Memory B cell (primary cell): ENCODE measurements at places on chromosomes 4 and X.
A peak's percentile ranks its signal among the peaks of the same experiment; 100 is the strongest.

DNA sequence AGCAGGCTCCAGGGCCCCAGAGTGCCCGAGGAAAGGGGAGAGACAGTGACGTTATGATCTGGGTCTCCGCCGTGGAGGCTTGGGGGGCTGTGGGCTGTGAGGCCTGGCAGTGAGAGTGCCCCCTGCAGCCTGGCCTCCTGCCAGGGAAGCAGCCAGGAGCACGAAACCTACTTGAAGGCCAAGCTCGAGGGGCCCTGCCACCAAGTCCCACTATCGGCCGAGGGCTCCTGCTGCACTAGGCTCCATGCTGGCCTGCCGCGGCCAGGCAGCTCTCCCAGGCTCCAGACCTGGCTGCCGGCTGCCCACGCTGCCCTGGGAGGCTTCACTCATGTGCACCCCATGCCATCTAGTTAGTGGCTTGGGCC lies 18.7 kb downstream of the FLNA start:
- peaks cover 10% of the 10 kb centered on the region for H3K36me3 ChIP-seq
- no peak overlapping the region for H3K4me3 ChIP-seq
- no peaks in the 10 kb centered on the region for H3K27me3 ChIP-seq
- H3K27ac ChIP-seq = no peak overlapping the region

DNA sequence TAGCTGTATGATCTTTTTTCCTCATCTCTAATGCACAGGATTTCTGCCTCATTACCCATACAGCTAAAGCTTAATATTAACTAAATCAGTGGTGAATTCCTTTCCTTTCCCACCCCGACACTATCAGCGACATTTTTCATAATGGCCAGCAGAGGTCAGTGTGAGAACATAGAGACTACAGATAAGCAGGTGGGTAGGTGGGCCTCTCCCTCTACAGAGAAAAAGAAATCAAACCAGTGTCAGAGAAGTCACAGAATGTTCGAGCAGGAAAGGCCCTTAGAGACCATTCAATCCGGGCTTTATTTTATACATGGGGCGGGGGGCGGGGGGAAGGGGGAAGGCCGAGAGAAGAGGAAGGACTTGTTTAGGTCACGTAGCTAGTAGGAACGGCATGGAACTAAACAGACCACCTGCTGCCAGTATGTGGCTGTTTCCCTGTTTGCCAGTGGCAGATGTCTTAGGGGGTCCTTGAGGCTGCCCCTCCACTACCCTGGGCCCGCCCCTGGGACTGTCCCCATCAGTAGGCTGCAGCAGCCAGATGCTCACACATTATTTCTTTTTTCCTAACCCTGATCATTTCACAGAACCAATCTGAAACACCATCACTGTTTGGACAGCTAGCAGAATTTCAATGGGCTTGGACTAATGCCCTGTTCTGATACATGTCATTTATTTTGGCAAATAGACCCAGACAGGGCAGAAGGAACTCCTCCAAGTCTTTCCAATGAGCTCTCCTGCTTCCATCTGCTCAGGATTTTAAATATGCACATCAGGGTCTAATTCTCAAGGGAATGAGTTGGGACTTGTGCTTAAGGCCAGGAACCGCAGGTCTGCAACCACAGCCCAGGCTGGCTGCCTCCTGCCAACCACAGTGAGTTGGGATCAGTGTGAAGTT lies 133.4 kb downstream of the ATG4A start:
- H3K4me3 ChIP-seq = no peak overlapping the region
- H3K27me3 ChIP-seq = peaks cover 8% of the 10 kb centered on the region
- no peaks in the 10 kb centered on the region for H3K36me3 ChIP-seq
- no peak overlapping the region for H3K27ac ChIP-seq
- no peak for DNase-seq

- H3K27ac ChIP-seq = peak overlapping the region; percentile 2
- H3K36me3 ChIP-seq = no peaks in the 10 kb centered on the region
- peaks cover 9% of the 10 kb centered on the region for H3K27me3 ChIP-seq
- H3K4me1 ChIP-seq = peaks cover 20% of the 10 kb centered on the region
- DNase-seq = no peak
- H3K4me3 ChIP-seq = no peak overlapping the region
Measured at GRCh38 chrX:72125331-72126047, 6.2 kb downstream of the RTL5 start.

DNA sequence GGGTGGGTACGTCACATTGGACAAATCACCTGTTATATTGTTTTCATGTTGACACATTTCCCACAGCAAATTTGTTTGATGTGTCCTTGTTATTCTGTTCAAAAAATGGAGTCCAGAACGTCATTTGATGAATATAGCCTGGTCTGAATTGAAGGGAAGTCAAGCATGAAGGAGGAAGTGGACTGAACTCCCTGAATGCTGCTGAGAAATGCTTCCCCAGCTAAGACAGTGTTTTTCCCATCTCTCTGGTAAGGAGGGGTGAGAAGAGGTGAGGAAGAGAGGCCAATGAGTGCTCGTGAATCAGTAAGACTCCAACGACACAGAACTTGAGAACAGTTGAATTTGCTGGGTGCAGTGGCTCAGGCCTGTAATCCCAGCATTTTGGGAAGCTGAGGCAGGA lies 127.4 kb downstream of the RBM47 start:
- DNase-seq = no peak
- no peak overlapping the region for H3K4me3 ChIP-seq
- H3K4me1 ChIP-seq = peaks cover 12% of the 10 kb centered on the region
- no peaks in the 10 kb centered on the region for H3K27me3 ChIP-seq
- peak overlapping the region; percentile 45 for H3K27ac ChIP-seq

GRCh38 chrX:41481264-41482109 lies 34.3 kb downstream of the NYX start:
- H3K27me3 ChIP-seq = no peaks in the 10 kb centered on the region
- H3K36me3 ChIP-seq = no peaks in the 10 kb centered on the region
- H3K27ac ChIP-seq = no peak overlapping the region
- H3K4me3 ChIP-seq = no peak overlapping the region
- H3K4me1 ChIP-seq = no peaks in the 10 kb centered on the region
- no peak for DNase-seq

DNA sequence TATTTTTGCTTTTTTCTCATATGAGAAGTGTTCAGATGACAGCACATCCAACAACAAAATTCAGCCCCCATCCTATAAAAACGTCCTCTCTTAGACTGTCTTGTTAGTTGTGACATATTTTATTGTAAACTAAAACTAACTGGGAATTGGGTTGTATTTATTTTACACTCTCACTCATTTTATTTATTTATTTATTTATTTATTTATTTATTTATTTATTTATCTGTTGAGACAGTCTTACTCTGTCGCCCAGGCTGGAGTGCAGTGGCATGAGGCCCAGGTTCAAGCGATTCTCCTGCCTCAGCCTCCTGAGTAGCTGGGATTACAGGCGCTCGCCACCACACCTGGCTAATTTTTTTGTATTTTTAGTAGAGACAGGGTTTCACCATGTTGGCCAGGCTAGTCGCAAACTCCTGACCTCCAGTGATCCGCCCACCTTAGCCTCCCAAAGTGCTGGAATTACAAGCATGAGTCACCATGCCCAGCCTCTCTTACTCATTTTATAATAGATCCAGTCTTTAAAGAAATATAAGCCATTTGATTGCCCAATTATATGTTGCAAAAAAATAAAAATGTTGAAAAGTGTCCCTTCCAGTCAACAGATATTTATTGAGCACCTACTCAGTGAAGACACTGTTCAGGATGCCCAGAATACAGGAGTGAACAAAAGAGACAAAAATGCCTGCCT lies 44.6 kb downstream of the PALLD start:
- no peaks in the 10 kb centered on the region for H3K4me1 ChIP-seq
- H3K27ac ChIP-seq = no peak overlapping the region
- no peak overlapping the region for H3K4me3 ChIP-seq
- H3K36me3 ChIP-seq = no peaks in the 10 kb centered on the region
- no peak for DNase-seq

DNA sequence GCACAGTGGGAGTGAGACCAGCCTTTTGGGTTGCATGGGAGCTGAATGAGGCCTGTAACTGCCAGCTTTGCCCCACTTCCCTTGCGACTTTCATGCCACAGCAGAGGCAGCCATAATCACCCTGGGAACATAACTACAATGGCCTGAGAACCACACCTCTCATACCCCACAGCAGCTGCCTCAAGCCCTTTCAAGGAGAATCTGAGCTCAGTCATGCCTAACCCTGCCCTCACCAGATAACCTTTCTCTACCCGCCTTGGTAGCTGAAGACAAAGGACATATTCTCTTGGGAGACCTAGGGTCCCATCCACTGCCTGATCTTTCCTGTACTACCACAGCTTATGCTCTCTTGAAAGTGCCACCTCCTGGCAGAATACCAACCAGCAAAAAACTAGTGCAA lies 599.9 kb upstream of the IGFBP7 start:
- H3K4me1 ChIP-seq = no peaks in the 10 kb centered on the region
- H3K4me3 ChIP-seq = no peak overlapping the region
- H3K36me3 ChIP-seq = no peaks in the 10 kb centered on the region
- no peaks in the 10 kb centered on the region for H3K27me3 ChIP-seq
- no peak for DNase-seq
- no peak overlapping the region for H3K27ac ChIP-seq

- peaks cover 19% of the 10 kb centered on the region for H3K36me3 ChIP-seq
- H3K27me3 ChIP-seq = no peaks in the 10 kb centered on the region
- peak overlapping the region; percentile 78 for H3K27ac ChIP-seq
- no peak for DNase-seq
- peaks cover 13% of the 10 kb centered on the region for H3K4me1 ChIP-seq
- peak overlapping the region; percentile 43 for H3K4me3 ChIP-seq
Measured at GRCh38 chr4:77911842-77912450, 49.3 kb downstream of the MRPL1 start.

DNA sequence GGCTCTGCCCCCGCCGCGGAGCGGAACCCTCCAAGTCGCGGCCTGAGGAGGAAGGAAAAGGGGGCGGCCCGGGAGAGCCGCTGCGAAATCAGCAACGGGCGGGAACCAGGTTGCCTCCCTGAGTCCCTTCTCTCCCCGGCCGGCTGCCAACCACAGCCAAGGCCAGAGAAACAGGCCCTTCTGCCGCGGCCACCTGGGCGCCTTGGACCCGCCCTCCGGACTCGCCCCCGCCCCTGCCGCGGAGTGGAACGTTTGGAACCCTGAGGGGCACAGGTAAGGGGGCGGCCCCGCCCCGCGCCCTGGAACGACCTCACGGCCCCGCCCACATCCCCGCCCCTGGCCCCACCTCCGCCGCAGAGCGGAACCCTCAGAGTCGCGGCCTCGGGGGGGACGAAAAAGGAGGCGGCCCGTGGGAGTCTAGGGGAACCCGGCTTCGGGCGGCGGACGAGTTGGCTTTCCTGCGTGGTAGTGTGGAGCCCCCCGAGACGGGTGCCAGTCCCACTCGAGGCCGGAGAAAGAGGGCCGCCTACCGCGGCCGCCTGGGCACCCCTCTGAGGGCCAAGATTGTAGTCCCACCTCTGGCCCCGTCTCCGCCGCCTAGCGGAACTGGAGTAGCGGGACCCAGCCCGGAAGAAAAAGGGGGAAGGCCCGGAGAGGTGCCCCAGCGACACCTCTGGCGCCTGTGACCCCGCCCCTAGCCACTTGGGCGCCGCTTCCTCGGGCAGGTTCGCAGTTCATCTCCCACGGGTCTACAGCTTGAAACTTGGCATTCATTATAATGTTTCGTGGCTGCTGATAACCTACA lies 669 bp upstream of the PHKA2 start:
- H3K27ac ChIP-seq = peak overlapping the region; percentile 95
- peak; percentile 77 for DNase-seq
- peaks cover 7% of the 10 kb centered on the region for H3K4me1 ChIP-seq
- H3K27me3 ChIP-seq = no peaks in the 10 kb centered on the region
- H3K36me3 ChIP-seq = no peaks in the 10 kb centered on the region

DNA sequence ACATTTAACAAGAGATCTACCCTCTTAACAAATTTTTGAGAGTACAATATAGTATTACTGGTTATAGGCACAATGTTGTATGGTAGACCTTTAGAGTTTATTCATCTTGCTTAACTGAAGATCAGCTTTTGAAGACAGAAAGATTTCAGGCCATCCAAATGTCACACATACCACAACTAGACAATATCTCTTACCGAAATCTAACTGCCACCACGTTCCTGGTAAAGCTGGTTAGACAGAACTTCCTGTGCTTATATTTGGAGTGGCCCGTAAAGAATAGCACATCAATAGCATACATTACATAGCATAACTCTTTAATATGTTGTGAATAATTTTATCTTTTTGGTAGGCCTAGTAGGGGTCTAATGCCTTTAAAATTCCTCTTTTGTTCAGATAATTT lies 29.8 kb upstream of the ARHGEF6 start:
- H3K4me1 ChIP-seq = no peaks in the 10 kb centered on the region
- DNase-seq = no peak
- H3K27ac ChIP-seq = no peak overlapping the region
- peaks cover 3% of the 10 kb centered on the region for H3K36me3 ChIP-seq
- H3K27me3 ChIP-seq = no peaks in the 10 kb centered on the region
- H3K4me3 ChIP-seq = no peak overlapping the region

GRCh38 chr4:176137631-176138030 lies 57.8 kb downstream of the SPATA4 start:
- no peak overlapping the region for H3K4me3 ChIP-seq
- DNase-seq = no peak
- no peak overlapping the region for H3K27ac ChIP-seq
- no peaks in the 10 kb centered on the region for H3K27me3 ChIP-seq

DNA sequence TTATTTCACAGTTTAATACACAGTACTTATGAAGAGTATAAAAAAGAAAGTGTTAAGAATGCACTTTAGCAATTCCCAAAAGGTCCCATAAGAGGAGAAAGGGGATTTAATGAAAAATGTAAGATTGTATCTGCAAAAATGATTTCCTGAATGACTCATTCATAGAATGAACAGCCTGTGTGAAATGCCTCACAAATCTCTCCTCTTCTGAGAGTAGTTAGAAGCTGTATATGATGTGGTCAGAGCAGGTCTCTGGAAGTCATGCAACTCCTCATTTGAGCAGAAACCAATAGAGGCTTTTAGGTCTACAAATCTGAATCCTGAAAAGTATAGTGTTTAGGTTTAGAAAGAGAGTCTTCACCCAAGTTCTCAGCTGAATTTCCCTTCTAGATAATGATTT lies 381.3 kb upstream of the INTU start:
- no peak overlapping the region for H3K4me3 ChIP-seq
- no peaks in the 10 kb centered on the region for H3K27me3 ChIP-seq
- H3K27ac ChIP-seq = no peak overlapping the region

- no peak overlapping the region for H3K4me3 ChIP-seq
- peaks cover 10% of the 10 kb centered on the region for H3K4me1 ChIP-seq
- peak overlapping the region; percentile 84 for H3K27ac ChIP-seq
- H3K36me3 ChIP-seq = peaks cover 40% of the 10 kb centered on the region
Measured at GRCh38 chr4:102057122-102057521, 266.6 kb downstream of the BANK1 start.

GRCh38 chr4:37780444-37781130 lies 45.9 kb upstream of the PGM2 start:
- H3K4me3 ChIP-seq = no peak overlapping the region
- H3K36me3 ChIP-seq = no peaks in the 10 kb centered on the region
- no peak for DNase-seq
- peaks cover 3% of the 10 kb centered on the region for H3K27me3 ChIP-seq
- H3K4me1 ChIP-seq = peaks cover 9% of the 10 kb centered on the region
- H3K27ac ChIP-seq = no peak overlapping the region
